ENCODE measurements at places on chromosomes 12 and 14. TPM values are rescaled to one million over a fixed set of nuclear protein-coding genes. Genes with fewer than 3 reads are reported as not detected.
A peak's percentile ranks its signal among the peaks of the same experiment; 100 is the strongest.

- DNase-seq: no peak
Measured at GRCh38 chr14:75909630-75910029, 72.2 kb downstream of the TGFB3 start.

DNA sequence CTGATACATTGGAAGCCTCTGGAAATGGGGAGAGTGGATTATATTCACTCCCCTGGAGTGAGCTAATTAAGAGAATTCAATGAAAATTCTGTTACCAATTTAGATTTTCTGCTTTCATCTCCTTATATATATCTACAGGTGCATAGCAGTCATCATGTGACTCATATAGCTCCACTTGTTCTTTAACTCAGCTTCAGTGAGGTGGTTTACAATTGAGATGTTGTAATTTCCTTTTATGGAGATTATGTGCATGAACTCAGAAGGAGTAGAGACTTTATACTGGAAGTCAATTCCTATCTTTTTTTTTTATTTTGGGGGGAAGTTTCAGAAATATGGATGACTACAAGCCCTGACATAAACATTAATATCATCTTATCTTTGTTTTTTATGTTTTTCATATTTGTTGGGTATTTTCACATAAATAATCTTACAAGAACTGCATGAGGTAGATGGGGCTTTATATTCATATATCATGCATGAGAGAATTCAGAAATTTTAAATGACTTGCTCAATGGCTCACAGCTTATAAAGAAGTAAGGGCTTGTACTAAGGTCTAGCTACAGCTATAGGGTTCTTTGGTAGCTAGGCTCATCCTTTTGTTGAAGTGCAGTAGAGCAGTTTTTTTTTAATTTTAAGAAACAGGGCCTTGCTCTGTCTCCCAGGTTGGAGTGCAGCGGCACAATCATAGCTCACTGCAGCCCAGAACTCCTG is 92.3 kb upstream of the SCAF11 start:
- no peak for DNase-seq

CLEC1B gene
- not detected for total RNA-seq

MANSC4 gene
- total RNA-seq: not detected

DNA sequence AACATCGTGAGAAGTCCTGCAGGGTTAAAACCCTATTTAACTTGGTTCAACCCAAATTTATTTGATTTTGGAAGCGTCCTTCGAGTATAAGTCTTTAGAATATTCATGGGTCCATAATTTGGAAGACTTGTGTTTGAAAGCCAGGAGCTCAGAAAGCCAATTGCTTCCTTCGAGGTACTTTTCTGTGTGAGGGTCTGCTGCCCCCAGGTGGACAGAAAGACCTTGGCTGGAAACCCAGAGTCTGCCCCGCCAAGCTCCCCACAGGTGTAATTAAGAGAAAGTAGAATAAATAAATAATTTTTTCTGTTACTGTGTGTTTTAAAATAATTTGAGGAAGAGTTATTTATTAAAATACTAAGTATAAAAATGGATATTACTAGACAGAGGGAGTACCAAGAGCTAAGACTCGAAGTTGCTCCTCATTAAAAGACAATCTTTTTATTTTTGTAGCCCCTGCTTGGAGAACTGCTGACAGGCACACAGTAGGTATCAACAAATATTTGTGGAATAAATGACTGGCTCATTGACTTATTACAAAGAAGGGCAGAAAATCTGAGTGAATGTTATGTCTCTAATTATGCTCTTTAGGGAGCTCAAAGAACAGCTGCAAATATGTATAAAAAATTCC is 105.8 kb downstream of the PAH start:
- peak; percentile 29 for DNase-seq

ZNF385A gene
- total RNA-seq: 2.6 TPM

LTBR gene
- not detected for total RNA-seq

DNA sequence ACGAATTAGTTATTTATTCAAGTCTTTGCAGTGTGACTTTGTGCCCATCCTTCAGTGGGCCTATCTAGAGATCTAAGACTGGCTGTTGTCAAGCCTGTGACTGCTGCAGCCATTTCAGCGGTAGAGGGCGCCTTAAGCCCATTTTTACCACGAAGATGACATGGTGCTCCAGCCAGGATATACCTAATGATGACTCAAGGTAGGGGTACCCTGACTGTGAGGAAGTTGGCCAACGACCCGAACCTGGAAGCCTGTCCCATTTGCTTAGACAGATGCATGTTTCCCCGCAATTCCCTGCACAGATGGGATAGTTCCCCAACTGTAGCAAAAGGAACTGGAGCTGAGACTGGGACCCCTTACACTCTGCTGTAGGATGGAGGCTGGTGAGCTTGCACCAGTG is 41.3 kb downstream of the RAB3IP start:
- no peak for DNase-seq

DNA sequence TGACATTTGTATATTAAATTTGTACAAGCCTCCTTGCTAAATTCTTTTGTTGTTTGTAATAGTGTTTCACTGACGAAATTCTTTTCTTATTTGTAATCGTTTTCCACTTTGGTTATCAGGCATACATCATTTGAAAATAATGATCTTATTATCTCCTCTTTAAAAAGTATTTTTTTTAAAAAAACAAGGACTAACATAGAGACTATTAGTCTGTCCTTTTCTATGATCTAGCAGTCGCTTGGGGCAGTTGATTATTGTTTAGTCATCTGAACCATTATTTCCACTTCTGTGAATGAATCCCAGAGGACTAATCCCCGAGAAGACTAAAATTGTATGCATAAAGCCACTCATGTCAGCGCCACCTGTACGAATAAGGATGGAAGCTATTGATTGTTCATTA is 11.5 kb downstream of the ADGRD1 start:
- no peak for DNase-seq

SOX5 gene
- total RNA-seq: not detected

RHOJ gene
- total RNA-seq: not detected

- no peak for DNase-seq
Measured at GRCh38 chr12:109847142-109847735, 14.0 kb upstream of the TRPV4 start.

SLCO1A2 gene
- not detected for total RNA-seq

- DNase-seq: peak; percentile 97
Measured at GRCh38 chr12:56208006-56208405, 13.7 kb downstream of the RNF41 start.

DNA sequence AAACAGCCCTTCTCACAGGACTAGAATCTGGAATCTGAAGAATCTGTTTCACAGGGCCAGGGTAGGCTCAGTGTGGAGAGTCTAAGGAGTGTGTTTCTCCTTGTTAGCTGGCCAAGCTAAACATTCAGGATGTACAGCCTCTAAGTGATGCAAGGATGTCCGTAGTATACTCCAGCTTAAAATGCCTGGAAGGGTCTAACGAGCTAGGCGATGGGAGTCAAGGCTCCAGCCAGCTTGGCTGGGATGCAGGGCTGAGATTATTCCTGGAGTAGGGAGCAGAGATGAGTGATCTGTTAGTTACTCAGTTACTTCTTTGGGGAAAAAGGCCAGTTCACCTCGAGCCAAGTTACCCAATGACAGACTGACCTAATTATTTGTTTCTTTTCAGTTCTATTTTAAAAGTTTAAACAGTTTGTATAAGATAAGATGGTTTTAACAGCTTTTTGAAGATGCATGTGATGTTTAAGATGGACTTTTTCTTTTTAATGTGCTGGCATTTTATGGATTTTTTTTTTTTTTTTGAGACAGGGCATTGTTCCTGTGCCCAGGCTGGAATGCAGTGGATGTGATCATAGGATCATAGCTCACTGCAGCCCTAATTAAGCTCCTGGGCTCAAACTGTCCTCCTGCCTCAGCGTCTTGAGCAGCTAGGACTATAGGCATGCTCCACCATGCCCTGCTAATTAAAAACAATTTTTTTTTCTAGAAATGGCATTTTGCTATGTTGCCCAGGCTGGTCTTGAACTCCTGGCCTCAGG is 41.1 kb downstream of the SYNE2 start:
- no peak for DNase-seq

HPD gene
- not detected for total RNA-seq

DNA sequence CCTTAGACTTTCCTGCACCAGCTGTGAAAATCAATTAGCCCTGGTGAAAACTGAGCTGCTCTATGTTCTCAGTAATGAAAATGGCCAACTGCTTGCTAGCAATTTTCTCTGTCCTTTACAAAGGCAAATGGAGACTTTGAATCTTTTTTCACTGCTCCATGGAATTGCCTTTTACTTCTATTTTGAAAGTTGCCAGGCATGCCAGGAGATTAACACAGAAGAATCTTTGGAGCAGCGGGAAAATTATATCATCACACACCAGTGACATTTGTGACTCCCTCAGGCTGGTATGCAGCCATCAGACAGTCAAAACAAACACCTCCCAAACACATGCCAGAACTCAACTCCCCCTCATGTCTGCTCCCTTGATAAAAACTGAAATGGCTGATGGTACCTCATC is 872.0 kb upstream of the FLRT2 start:
- DNase-seq: no peak

GRCh38 chr14:100402631-100403030 is 79.5 kb downstream of the SLC25A47 start:
- no peak for DNase-seq

GRCh38 chr14:91207008-91207407 is 37.5 kb downstream of the GPR68 start:
- no peak for DNase-seq

DDIT3 gene
- 34.5 TPM for total RNA-seq

GRCh38 chr12:5428332-5429221 is 3.3 kb upstream of the NTF3 start:
- DNase-seq: peak; percentile 77

Measured in OCI-LY7 (cell line).